Kidney (tissue), 22 donors: ENCODE measurements at places on chromosomes 13 and 19. TPM values are rescaled to one million over a fixed set of nuclear protein-coding genes. Genes with fewer than 3 reads are reported as not detected.

Gene ZNF582
- 3.8 TPM for polyA plus RNA-seq

Gene ZNF296
- polyA plus RNA-seq = 1.2 TPM

Gene ATP4A
- not detected for polyA plus RNA-seq

Gene CNFN
- polyA plus RNA-seq = 4.9 TPM

Gene GFY
- not detected for polyA plus RNA-seq

DNA sequence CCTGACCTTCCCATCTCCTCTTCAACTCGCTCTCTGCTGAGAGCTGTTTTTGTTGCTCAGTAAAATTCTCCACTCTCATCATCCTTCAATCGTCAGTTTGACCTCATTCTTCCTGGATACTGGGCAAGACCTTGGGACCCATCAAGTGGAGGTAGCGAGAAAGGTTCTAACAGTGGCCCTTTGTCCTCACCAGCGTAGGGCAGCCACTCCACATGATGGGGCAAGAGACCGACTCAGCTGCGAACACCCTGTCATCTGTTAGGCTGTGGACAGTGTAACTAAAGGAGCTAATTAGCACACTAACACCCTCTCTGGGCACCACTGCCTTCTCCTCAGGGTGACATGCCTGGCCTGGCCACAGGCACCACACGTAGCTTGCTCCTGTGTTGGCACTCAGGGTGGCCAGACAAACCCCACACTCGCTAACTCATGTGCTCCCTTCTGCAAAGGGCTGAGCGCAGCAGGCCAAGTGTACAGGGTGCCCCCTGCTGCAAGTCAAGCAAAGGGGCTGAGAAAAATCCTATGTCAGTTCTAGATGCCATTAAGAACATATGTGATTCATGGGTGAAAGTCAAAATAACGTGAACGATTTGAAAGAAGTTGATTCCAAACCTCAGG lies 1216.0 kb downstream of the SLITRK5 start:
- no peak for DNase-seq

- peak; percentile 60 for DNase-seq
These were observed 783 bp downstream of the RHPN2 start for GRCh38 chr19:33063753-33064457.

- DNase-seq = no peak
These were observed 15.4 kb upstream of the UBE2L5 start for GRCh38 chr13:30406779-30407416.

DNA sequence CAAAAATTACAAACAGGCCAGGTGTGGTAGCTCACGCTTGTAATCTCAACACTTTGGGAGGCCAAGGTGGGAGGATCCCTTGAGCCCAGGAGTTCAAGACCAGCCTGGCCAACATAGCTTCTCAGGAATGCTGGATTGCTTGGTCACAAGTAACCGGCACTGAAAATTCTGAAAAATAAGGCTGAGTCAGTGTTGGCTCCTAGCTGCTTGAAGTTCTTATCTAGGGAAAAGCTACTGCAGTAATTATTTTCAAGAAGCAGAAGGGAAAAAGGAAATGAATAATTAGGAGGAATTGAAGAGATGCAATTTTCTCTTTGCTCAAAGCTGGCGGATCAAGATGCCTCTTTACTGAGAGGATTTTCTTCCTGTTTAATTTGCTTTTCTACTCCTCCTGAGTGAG lies 75.0 kb upstream of the GTF3A start:
- no peak for DNase-seq

DNA sequence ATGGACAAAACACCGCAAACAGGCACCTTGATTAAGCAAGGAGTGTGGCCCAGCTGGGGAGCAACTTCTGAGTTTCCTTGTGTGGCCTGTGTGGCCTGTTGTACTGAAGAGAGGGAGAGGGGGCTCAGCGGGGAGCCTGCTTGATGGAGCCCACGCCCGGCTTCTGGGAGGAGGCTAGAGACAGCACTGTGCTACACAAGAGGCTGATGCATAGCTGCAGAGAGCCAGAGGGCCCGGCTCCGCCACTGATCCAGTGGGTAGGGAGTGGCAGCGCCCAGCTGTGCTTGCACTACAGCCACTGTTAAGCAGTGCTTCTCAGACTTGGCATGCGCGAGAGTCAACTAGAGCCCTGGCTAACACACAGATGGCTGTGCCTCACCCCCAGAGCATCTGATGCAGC lies 19.0 kb downstream of the LYL1 start:
- DNase-seq = no peak

DNA sequence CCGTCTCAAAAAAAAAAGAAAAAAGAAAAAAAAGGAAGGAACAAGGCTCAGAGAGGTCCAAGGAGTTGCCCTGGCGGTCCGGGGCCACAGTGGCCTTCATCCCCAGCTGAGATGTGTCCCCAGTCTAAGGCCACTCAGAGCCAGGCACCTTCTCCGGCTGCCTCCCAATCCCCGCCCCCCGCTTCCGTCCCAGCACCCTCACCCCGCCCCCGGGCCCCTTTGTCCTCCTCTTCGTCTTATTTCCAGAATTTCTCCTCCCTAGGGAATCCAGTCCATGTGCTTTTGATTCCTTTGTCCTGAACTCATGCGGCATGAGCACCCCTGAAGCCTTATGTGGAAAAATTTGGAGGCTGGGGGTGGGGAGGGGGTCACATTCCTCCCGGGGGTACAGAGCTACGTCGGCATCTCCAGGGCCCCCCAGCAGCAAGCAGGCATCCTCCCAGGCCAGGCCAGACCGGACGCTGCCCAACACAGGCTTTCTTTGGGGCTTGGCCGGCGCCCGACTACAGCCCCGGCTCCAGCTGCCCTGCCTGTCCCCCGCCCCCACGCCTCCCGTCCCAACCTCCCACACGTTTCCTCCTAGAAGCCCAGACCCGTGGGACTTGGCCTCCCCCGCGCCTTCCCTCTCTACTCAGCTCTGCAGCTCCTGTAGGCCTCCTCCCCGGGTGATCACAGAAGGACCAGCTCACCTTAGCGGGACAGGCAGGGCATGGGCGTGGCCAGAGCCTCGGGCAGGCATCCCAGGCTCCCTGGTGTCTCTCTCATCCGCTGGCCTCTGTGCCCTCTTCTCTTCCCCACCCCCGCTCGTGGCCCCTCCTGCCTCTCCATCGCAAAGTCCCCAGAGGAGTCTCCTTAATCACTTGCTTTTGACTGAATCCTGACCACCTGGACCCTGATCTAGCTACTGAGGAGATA lies 17.8 kb upstream of the ADGRE5 start:
- peak; percentile 96 for DNase-seq

- no peak for DNase-seq
These were observed 121.3 kb downstream of the COL4A1 start for GRCh38 chr13:110185696-110186095.

GRCh38 chr13:103003631-103004030 lies 62.6 kb downstream of the SLC10A2 start:
- DNase-seq = peak; percentile 45
